ENCODE measurements at places on chromosomes 2 and 18.

DNA sequence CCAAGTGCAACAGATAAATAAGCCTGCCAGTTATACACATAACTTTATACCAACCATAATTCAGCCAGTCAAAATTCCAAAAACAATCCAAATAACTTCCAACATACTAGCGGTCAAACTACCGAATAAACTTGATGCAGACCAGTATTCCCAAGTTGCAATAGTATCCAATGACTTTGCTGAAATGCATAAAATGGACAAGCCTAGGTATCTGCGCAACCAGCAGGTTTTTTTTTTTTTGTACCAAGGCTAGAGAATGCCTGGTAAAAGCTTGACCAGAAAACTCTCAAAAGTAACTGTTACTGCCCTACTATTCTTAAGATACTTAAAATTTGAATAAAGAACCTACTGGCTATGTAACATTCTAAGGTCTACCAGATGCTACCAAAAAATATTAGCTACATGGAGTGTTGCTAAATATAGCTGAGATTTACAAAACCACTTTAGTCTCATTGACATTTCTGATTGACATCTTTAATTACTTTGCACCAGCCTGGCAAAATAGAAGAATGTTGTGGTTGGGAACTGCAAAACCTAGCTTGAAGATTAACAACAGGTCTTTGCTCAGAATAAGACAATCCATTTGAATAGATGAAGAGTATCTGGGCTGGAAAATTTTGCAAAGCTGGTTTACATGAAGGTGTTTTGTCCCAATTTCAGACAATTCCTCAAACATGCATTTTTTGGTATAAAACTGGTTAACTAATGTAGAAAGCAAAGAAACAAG lies 7.3 kb downstream of the SRSF7 start:
- DNase-seq: no peak

- no peak for DNase-seq
Measured at GRCh38 chr2:71235930-71236587, 9.2 kb upstream of the PAIP2B start.

GRCh38 chr2:85247610-85248009 lies 80.2 kb downstream of the TGOLN2 start:
- DNase-seq: no peak

GRCh38 chr2:96236882-96237281 lies 28.3 kb upstream of the STARD7 start:
- no peak for DNase-seq

DNA sequence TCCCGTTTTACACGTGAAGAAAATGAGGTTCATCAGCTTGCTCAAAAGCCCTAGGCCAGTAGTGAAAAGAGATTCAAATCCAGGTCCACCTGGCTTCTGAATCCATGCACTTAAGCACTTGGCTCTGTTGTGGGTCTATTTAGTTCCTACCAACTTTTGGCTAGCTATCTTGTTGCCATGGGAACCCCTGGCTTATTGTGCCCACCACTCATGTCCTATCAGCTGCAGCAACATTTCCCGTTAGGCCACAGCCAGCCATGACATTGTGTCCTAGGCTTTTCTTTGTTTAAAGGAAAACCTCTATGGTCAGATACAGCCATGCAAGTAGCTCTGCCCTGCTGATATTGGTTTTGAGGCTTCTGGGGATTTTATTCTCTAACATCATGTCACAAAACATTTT lies 49.8 kb downstream of the PLEK start:
- DNase-seq: no peak

Data from effector CD4-positive, alpha-beta T cell (primary cell).